ENCODE measurements at places on chromosomes 1 and 21. TPM values are rescaled to one million over a fixed set of nuclear protein-coding genes. Genes with fewer than 3 reads are reported as not detected.

The NBPF10 gene
- 0.13 TPM for total RNA-seq

The GSTM3 gene
- total RNA-seq, result 27.5 TPM

The TTC39A gene
- total RNA-seq, result 5.3 TPM

The CD1B gene
- not detected for total RNA-seq

The LCE1C gene
- total RNA-seq, result not detected

The OR2AJ1 gene
- total RNA-seq, result not detected

The ELF3 gene
- under 0.01 TPM for total RNA-seq

The DCST2 gene
- total RNA-seq, result not detected

The RPRD2 gene
- total RNA-seq, result 8.9 TPM

The GPR3 gene
- total RNA-seq, result 2.1 TPM

The TAS1R1 gene
- 0.10 TPM for total RNA-seq

The LORICRIN gene
- not detected for total RNA-seq

The PGLYRP4 gene
- not detected for total RNA-seq

The HPCA gene
- not detected for total RNA-seq

The ZNF593OS gene
- not detected for total RNA-seq

The VWA5B1 gene
- total RNA-seq, result not detected

The TMCC2 gene
- 2.3 TPM for total RNA-seq
